Activated naive CD4-positive, alpha-beta T cell (primary cell): ENCODE measurements at places on chromosomes 6 and 20.

DNA sequence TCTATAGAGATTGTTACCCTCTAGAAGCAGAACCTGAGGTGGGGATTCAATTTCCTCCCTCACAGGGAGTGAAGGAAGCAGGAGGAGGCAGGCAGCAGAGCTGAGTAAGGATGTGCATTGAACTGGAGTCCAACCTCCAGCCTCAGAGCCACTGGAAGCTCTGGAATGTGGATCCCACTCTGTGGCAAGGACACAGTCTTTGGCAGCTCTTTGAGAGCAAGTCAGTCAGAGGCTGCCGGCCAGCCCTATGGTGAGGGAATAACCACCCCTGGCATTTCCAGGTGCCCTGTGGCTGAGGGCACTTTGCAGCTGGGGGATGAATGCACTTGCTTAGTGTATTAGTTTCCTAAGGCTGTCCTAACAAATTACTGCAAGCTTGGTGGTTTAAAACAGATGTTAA is 37.2 kb downstream of the EBF4 start:
- no peak for DNase-seq

DNA sequence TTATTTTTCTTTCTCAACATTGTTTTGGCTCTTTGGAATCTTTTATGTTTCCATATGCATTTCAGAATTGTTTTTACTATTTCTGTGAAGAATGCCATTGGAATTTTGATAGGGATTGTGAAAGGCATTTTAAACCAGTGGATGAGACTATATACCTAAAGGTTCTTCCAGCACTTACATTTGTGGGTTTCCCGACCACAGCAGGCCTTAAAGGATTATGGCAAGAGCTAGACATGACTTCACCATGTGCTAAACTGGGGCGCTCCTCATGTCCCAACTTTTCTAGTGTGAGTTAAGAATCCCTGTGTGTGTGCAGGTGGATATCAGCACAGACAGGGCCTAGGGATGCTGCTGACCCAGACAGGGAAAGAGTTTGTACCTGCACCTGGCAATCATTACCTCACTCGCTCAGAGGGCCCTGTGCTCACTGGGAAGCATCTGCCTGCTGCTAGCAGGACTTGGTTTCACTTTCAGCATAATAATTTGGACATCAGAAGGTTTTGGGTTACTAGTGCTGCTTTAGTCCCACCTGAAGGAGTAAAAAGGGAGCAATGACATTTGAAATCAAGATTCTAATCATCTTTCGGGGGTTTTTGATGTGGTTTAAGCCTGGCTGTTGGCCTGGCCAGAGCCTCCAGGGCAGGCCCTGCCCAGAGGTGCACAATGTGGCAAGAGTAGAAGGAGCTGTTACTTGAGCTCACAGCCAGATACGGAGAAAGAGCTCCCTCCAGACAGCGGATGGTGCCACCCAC is 137.1 kb downstream of the CDC5L start:
- DNase-seq, result no peak

DNA sequence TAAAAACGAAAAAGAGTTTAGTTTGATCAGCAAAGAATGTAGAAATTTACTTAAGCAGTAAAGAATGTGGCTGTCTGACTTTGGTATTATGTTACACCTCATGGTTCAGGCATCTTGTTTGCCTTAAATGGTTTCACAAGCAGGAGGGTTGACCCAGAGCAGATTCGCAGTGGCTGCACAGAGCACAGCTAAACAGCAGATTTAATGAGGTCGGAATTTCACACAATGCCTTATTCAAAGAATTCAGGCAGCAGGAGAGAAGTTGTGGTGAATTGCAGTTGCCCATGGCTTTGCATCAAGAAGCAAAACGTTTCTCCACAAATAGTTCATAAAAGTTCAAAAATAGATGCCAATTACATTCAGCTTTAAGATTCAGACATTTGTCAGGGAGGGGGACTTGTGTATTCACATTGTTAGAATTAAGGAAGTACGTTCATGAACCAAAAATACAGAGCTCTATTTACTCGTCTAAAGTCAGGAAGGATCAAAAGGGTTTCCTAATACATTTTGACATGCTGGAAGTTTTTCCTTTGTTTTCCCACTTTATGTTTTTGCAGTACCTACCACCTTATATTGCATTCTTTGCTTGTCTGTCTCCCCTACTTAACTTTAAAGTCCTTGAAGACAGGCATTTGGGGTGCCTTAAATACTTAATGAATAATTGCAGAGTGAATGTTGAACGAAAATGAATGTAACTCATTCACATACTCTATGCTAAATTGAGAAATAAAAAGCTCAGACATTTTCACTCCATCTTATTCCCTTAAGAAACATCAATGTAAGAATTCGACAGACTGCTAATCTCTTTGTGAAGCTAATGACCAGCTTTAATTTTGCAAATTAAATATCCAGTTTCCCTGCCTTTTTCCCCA is 1163.6 kb upstream of the CITED2 start:
- no peak for DNase-seq

DNA sequence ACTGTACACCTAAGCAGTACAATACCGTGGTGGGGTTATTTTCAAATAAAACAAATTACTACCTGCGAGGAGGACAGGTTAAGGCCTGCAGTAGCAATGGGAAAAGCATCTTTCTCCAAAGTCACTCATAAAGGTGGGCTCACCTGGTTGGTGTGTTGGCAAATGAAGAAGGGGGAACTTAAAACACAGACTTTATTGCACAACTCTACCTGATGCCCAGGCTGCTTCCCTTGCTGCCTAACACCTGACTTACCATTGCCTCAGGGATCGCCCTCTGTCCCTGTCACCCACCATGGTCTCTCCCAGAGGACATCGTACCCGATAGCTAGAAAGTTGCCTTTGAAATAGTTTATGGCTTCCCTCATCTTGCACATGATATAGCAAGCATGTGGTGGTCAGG is 53.6 kb downstream of the GNAS start:
- DNase-seq, result no peak

DNA sequence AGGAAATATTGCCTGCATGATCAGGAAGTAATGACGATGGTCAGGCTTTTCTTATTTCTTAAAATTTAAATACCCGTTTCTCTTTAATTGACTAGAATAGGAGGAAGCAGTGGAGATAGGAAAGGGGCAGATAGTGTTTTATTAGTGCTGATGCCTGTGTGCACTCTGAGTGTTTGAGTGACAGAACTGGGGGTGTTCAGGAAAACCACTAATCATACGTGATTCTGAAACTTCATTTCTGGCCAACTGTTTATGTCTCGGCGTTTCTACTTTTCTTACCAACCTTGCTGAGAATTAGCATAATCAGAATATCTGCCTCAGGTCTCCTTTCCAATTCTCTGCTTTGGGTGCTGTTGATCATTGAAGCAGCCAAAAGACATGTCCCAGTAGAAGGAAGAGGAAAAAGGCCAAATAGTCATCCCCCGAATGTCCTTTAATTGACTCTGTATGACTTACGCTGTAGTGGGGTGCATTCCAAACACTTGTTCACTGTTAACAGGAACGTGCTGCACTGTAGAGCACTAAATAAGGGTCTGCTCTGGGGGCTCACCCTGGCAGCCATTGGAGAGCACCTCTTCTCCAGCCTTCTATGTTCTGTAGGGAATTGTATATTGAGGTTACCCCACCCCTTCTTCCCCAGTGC is 152.9 kb downstream of the JARID2 start:
- DNase-seq, result no peak

GRCh38 chr6:490251-491037 is 98.9 kb downstream of the IRF4 start:
- no peak for DNase-seq

DNA sequence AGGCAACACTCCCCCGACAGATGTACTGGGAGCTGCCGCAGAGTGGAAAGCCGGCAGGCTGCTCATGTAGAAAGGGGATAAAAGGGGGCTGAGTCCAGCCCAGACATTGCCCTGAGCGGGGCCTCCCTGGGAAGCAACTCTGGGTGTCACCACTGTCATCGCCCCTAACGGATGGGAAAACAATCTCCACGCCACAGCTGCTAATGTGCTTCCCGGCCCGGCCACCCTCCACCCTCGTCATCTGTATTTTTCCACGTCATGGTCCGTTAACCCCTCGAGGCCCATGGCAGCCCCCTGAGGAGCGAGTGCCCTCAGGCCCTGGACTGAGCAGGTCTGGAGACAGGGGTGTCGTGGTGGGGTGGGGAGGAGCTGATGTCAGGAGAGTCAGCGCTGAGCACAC is 227.4 kb downstream of the DLL1 start:
- DNase-seq, result no peak

GRCh38 chr6:5443491-5443890 is 182.2 kb downstream of the FARS2 start:
- no peak for DNase-seq

GRCh38 chr6:116278854-116279231 is 887 bp downstream of the TSPYL1 start:
- no peak for DNase-seq

DNA sequence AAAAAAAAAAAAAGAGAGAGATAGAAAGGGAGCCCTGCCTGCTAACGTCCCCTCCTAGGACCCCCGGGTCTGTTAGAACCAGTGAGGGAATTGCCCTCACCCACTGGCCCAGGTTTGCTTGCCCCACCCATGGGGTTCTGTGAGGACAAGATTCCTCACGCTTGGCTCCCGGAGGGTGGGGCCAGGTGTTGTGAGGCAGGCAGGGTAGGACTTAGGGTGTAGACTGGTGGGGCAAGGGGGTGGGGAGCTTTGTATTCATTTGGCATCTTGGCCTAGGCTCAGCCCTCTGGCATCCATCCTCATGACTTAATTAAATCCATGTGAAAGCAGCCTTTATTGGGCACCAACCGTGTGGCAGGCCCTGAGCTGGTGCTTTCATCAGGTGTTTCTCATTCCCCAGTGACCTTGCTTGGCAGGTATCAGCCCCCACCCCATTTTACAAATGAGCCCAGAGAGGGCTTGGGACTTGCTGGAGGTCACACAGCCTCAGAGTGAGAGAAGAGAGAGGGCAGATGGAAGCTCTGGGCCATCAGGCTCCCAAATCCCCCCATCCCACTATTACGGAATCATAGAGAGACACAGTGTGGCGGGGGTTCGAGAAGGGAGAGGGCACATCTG is 19.0 kb downstream of the RAB44 start:
- DNase-seq, result no peak

DNA sequence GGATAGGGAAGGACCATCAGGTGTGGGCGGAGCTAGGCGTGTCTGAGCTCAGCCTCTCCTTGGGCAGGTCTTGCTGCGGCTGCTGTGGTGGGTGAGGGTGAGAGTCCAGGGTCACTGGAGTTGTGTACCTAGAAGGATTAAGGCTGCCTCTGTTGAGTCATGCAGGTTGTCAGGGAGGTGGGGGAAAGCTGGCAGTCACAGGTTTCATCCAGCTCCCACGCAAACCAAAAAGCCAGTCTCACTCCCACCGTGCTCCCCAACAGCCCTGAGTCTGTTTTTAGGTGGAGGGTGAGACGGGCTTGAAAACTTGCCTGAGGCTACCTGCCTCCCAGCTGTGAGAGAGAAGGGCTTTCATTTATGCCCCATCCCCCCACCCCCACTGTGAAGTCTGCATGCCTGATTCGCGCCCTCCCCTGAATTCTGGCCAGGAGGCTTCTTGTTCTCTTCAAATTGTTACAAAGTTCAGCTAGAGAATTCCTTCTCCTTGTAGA is 161.5 kb downstream of the MYLK4 start:
- no peak for DNase-seq

DNA sequence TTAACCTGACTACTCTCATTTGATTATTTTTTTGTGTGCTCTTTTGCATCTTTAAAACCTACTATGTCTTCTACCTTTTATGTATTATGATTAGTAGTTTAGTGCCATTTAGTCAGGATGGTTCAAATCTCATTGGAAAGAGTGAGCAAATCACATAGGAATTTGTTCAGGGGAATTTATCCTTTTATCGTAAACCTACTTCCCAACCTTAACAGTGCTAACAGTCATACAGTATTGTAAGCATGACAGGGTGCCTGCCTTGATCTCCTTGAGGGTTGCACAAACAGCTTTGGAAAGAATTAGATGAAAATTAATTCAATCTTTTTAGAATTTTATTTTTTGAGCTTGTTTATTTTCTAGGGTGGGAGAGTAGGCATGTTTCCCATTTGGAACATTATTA is 18.3 kb downstream of the RNF8 start:
- DNase-seq, result no peak
